ENCODE measurements at places on chromosomes 3 and 15.

DNA sequence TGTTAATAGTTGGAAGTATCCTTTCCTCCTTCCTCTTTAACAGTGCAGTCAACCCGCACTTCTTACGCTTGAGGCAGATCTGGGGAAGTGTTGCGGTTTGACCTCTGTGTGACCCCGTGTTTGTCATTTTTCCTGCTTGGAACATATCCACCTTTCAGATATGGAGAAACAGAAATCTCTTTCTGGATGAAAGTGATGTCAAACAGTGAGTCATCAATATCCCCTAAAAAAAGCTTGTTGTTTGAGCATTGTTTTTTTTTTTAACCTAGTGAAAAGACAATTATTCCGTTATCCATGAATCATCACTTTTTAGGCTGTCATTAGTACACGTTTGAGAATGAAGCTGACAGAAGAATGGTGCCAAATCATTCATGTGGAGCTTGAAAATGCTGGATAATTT, 293.7 kb downstream of the ARPP21 start:
- no peak for DNase-seq

- peak; percentile 27 for DNase-seq
These were observed 9.8 kb downstream of the ABTB1 start for GRCh38 chr3:127682561-127682960.

GRCh38 chr15:79978655-79979514, 7.9 kb upstream of the BCL2A1 start:
- DNase-seq, result no peak

GRCh38 chr3:186461141-186461540, 83.0 kb downstream of the CRYGS start:
- no peak for DNase-seq

DNA sequence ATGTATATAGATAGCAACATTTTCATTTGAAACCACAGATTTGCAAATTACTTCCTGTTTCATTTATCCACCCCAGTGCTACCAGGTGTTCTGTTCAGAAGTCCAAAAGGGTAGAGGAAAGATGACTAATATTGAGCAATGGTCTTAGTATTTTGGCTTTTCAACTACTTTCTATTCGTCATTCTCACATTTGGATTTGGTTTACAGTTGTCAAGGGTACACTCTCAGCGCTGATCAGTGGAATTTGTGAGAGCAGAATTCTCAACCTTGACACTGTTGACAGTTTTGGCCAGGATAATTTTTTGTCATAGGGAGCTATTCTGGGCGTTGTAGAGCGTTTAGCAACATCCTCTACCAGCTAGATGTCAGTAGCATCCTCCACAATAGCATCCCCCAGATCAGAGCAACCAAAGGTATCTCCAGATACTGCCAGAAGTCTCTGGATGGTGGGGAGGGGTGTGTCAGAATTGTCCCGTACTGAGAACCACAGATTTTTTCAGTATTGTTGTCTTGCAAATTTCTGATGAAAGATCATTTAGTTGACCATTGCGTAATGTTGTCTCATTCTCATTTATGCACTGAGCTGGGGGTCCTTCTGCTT, 4.2 kb downstream of the HMCES start:
- DNase-seq, result no peak

GRCh38 chr3:42750834-42751233, 22.2 kb downstream of the CCDC13 start:
- DNase-seq, result no peak

GRCh38 chr15:66815318-66815717, 113.3 kb downstream of the SMAD6 start:
- no peak for DNase-seq

GRCh38 chr15:25789616-25789999, 73.5 kb downstream of the ATP10A start:
- no peak for DNase-seq

DNA sequence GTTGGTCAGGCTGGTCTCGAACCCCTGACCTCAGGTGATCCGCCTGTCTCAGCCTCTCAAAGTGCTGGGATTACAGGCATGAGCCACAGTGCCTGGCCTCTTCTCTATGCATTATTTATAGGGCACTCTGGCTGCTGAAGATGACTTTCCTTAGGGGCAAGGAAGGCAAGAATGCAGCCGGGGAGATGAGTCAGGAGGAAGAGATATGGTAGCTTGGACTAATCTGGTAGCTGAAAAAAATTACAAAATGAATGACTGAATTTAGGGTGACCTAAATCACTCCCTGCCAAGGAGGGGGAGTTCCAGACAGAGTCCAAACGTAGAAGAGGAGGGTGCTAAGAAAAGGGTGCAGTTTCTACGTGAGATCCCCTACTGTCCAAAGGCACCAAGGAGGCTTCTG, 14.2 kb downstream of the RHCG start:
- no peak for DNase-seq

- DNase-seq, result no peak
These were observed 42.0 kb upstream of the CTDSPL2 start for GRCh38 chr15:44385344-44385942.

DNA sequence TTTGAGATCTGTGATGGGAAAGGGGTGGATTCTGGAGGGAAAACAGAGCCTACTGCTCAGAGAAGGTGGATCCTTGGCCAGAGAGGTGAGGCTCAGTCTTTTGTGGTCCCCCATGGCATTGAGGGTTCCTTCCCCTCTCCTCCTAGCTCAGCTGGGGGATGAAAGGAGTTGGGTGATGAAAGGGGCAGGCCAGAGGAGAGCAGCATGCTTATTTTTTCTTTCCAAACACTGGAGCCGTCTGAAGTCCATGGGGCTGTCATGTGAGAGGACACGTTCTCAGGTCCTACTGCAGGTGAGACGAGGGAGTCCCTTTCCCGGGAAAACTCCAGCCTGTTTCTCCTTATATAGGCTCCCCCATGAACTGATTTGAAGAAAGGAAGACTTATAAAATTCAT, 71.4 kb downstream of the SCN5A start:
- DNase-seq, result no peak

- DNase-seq, result no peak
These were observed 4.4 kb upstream of the DLG1 start for GRCh38 chr3:197302696-197303341.

- no peak for DNase-seq
These were observed 10.4 kb downstream of the SOX2 start for GRCh38 chr3:181722156-181722555.

DNA sequence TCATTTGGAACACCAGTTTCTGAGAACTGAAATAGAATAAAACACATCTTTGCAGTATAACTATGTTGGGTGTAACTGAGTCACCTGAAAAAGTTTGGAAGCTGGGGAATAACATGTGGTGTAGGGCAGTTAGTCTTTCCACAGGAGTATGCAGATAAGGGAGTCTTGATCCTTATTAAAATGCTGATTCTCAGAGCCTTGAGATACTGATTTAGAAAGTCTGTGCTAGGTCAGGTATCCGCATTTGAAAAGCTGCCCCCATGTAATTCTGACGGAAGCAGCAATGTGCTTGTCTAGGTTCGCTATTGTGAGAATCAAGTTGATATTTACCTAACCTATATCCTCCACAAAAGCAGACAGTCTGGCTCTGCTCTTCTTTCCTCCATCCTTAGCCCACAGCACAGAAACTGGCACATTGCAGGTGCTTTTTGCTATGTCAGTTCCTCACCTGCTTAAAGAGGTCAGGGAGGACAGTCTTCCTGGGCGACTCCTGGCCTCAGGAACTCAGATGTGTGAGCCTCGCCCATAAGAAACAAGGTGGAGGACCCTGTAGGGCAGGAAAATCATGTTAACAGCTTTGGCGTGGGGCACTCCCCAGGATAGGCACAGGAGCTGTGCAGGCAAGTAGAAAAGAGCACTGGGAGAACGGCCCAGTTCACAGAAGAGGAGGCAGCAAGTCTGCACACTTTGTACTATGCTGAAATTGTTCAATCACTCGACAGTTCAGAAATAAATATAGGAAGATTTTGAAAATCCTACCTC, 27.6 kb upstream of the SRPRB start:
- DNase-seq, result no peak

DNA sequence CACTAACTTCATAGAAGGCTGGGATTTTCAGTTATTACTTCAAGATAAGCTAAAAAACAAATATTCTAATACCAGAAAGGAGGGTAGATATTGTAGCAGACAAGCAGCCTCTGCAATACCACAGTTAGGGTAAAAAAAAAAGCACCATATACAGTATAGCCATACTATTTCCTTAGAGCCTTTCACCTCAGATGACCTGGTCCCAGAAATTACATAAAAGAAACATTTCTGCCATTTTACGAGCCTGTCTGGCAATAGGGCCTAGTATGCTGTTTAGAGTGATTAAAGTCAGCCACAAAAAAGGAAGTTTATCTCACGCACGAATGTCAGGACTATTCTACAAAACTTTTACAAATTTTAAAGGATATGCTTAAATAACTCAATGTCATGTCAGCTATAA, 1016.6 kb downstream of the PLOD2 start:
- no peak for DNase-seq

- DNase-seq, result peak; percentile 80
These were observed 17.7 kb downstream of the EEFSEC start for GRCh38 chr3:128170866-128171516.

DNA sequence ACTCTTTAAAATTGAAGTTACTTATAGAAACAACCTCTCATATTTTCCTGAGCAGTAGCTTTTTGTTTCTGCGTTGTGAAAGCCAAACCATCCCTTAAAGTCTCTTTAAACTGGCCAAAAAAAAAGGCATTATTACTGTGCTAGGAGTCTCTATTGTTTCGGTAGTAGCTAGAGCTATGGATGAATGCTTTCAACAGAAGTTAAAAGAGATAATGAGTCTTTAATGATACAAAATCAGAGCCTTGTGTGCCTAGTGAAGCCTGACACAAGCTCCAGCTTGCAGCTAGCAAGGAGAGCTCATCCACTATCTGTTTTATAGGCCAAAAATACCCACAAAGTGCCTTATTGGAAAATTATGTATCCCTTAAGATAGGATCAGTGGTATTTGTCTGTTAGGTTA, 360.4 kb upstream of the CDIN1 start:
- no peak for DNase-seq

DNA sequence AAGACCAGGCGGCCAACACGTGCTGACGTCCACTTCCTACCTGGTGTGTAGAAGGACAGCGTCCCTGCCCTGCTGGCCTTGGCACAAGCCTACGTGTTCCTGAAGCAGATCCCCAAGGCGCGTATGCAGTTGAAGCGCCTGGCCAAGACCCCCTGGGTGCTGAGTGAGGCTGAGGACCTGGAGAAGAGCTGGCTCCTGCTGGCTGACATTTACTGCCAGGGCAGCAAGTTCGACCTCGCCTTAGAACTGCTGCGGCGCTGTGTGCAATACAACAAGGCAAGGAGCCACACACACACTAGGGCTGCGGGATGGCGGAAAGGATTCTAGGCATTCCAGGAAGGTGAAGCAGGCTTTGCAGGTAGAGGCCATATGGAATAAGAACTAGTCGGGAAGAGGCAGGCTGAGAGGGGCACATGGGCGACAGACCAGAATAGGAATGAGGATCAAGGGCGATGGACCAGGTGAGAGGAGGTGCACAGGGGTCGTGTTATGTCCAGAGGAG, 15.9 kb downstream of the CSRNP1 start:
- no peak for DNase-seq

DNA sequence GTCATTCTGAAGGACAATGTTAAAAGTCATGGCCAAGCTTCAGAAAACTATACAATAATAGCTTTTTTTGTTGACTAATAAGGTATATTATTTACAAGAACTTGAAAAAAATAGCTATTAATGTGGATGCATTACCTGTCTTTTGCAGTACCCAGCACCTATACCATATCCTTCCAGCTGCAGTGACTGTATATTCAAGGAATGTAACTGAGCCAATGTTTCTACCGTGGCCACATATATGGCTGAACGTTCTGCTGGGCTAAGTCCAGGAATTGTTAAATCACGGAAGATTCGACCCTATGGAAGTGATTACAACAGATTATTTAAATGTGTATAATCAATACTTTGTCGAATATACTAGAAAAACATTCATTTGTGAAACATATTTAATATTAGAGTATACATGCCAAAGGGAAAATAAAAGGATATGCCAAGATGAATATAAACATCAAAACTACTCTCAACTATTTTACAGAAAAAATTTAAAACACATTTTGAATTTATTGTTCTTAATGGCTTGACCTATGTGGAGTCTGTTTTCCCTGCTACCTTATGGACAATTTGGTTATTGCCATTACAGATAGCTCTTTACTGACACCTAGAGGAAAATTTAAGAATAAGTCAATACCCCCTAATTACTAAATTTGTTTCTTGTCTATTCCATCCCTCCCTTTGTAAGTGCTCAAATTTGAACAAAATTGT, 17.6 kb downstream of the ACAD11 start:
- DNase-seq, result no peak

- DNase-seq, result no peak
These were observed 49.4 kb downstream of the SYNM start for GRCh38 chr15:99154271-99154670.

DNA sequence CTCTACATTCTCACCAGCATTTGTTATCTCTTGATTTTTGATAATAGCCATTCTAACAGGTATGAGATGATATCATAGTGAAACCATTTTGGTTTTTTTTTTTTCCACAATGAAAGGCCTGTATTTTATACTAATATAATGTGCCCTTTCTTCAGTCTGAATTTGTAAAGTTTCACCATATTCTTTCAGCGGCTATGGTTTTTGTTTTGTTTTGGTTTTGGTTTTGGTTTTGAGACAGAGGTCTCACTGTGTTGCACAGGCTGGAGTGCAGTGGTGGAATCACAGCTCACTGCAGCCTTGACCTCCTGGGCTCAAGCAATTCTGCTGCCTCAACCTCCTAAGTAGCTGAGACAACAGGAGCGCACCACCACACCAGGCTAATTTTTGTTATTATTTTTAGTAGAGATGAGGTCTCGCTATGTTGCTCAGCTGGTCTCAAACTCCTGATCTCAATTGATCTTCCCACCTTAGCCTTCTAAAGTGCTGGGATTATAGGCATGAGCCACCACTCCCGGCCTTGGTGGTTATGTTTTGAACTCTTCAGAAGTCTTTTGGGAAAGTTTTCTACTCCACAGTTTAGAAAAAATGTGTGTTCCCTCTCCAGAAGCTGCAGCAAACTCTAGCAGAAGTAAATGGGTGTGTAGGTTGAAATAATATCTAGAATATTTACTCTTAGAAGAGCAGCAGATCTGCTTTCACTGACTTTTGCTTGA, 110.2 kb upstream of the UMPS start:
- no peak for DNase-seq

GRCh38 chr3:122677216-122677615, 3.4 kb upstream of the PARP14 start:
- DNase-seq, result no peak

DNA sequence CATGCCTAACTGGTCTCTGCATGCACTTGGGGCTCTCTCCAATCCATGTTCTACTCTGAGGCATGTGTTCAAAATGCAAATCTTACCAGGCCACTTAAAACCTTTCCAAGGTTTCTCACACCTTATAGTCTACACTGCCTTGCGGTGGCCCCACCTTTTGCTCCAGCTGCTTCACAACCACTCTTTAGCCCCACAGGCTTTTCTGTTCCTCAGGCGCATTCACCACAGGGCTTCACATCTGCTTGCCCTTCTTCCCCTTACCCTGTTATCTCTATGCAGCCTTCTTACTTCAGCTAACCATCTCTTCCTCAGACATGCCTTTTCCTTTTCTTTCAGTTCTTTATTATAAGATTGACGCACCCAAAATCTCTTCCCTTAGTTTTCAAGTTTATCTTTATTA, 37.8 kb downstream of the MINDY4B start:
- no peak for DNase-seq
